ENCODE measurements at places on chromosomes 1 and 21. TPM values are rescaled to one million over a fixed set of nuclear protein-coding genes. Genes with fewer than 3 reads are reported as not detected.

DNA sequence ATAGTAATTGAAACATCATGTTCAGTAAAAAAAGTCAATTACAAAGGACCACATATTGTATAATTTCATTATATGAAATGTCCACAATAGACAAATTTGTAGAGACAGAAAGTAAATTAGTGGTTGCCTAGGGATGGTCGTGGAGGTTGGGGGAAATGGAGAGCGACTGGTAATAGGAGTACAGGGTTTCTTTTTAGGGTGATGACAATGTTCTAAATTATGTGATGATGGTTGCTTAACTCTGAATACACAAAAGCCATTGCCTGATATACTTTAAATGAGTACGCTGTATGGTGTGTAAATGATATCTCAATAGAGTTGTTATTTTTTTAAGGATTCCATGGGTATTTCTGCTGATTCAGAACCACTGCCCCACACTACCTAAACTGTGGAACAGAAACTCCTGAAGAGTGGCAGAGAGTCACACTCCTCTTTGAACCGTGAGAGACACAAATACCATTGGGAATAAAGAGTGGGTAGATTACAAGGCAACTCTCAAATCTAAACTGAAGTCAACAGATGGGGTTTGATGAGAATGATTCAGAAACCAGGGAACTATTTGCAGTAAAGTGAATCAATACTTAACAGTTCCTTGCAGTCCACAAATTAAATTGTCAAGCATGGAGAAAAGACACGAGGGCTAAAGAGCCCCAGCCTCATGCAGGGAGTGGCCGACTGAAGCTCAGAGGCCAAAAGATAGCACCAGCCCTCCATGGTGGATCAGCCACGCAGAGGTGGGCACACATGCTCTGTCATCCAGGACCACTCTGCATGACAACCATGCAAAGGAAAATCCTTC lies 118.0 kb downstream of the CAPN8 start:
- H3K4me3 ChIP-seq: no peak overlapping the region
- H3K4me1 ChIP-seq: peaks cover 14% of the 10 kb centered on the region
- peaks cover 7% of the 10 kb centered on the region for H3K27me3 ChIP-seq
- DNase-seq: no peak
- no peaks in the 10 kb centered on the region for H3K36me3 ChIP-seq
- H3K27ac ChIP-seq: no peak overlapping the region

DNA sequence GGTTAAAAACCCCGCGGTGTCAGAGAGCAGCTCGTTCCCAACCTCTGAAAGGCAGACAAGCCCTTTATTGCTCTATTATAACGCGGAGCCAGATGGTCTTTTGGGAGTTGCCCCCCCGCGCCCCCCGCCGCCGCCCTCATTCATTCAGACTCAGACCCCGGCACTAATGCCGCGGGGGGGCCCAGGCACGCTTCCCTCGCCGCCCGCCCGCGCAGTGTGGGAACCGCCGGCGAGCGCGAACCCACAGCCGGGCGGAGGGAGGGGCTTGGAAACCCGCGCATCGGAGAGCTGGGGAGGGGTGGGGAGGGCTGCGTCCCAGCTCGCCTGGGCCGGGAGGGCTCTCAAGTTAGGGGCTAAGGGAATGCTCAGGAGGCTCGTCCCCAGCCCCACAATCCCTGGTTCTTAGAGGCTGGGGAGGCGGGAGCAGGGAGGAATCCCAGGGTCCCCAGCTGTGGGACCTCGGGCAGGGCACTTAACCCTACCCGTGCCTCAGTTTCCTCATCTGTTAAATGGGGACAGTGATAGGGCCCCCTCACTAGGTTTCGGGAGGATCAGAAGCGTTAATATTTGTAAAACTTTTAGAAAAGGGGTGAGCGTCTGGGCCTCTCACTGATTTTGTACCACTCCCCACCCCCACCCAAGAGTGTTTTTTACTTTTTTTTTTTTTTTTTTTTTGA lies 10.9 kb upstream of the HES5 start:
- peaks cover 9% of the 10 kb centered on the region for H3K4me1 ChIP-seq
- H3K27ac ChIP-seq: no peak overlapping the region
- H3K27me3 ChIP-seq: peaks cover 14% of the 10 kb centered on the region
- H3K36me3 ChIP-seq: no peaks in the 10 kb centered on the region

DNA sequence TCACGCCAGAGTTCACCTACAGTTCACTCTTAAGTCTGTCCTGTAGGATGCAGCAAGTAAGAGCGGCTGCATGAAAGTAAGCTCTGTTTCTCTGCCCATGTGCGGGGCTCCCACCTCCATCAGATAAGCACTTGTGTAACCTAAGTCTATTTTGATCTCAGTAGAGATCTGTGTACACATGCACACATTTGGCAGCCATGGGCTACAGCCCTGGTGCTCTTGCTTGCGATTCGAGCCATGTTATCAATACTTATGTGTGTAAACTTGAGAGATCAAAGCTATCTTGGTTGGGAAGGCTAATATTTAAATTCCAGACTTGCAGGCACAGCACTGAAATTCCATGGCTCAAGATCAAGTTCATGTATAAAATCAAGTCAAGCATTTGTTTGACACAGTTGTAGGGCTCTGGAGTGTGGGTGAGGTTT lies 244.7 kb upstream of the FGGY start:
- H3K4me3 ChIP-seq: no peak overlapping the region
- H3K27ac ChIP-seq: no peak overlapping the region
- peaks cover 18% of the 10 kb centered on the region for H3K4me1 ChIP-seq
- DNase-seq: no peak
- peaks cover 43% of the 10 kb centered on the region for H3K27me3 ChIP-seq
- no peaks in the 10 kb centered on the region for H3K36me3 ChIP-seq

DNA sequence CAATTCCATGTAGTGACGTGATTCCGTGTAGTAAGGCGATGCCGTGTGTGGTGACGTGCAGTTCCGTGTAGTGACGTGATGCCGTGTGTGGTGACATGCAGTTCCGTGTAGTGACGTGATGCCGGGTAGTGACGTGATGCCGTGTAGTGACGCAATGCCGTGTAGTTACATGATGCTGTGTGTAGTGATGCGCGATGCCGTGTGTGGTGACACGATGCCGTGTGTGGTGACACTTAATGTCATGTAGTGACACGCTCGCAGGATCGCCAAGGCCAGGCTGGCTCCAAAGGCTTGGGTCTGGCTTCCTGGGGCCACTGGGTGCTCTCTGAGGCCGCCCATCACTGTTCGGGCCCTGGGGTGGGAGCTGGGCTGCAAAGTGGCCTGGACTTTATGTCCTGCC lies 14.2 kb downstream of the COL18A1 start:
- peak overlapping the region; percentile 60 for H3K27ac ChIP-seq
- peaks cover 39% of the 10 kb centered on the region for H3K4me1 ChIP-seq
- H3K27me3 ChIP-seq: no peaks in the 10 kb centered on the region
- no peaks in the 10 kb centered on the region for H3K36me3 ChIP-seq
- DNase-seq: no peak

DNA sequence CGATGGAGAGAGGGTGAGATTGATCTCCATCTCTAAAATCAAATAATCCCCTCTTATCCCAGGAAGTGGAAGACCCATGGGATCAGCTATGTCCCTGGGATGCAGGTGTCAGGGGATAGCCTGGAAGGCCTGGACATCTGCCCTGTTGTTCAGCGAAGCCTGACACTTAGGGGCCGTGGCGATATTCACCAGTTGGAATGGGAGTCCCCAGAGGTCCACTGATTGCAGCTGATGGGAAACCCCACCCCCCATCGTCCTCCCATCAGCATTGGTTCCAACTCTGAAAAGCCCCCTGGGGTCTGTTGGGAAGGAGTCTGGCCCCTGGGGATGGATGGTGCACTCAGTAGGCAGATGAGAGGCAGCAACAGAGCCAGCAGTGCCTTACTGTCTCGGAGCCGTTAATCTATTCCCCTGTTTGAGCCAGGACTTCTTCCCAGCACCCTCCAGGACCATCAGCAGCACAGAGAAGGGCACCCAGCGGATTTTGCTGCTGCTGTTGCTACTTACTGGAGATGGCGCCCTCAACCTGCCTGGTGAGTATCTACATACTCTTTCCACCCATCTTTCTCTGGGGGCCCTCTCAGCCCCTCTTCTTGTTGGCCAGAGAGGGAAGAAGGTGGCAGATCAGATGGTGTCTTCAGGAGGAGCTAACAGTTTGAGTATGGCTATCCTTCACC lies 13.4 kb downstream of the CATSPER4 start:
- no peak overlapping the region for H3K27ac ChIP-seq
- H3K27me3 ChIP-seq: peaks cover 45% of the 10 kb centered on the region
- H3K4me3 ChIP-seq: no peak overlapping the region

- no peak overlapping the region for H3K4me3 ChIP-seq
- H3K27ac ChIP-seq: no peak overlapping the region
- H3K36me3 ChIP-seq: no peaks in the 10 kb centered on the region
Measured at GRCh38 chr1:10724511-10724910, 71.9 kb downstream of the CASZ1 start.

GRCh38 chr1:45012639-45013278 lies 705 bp downstream of the UROD start:
- peaks cover 27% of the 10 kb centered on the region for H3K4me1 ChIP-seq
- DNase-seq: no peak
- peaks cover 4% of the 10 kb centered on the region for H3K36me3 ChIP-seq
- H3K27me3 ChIP-seq: no peaks in the 10 kb centered on the region

DNA sequence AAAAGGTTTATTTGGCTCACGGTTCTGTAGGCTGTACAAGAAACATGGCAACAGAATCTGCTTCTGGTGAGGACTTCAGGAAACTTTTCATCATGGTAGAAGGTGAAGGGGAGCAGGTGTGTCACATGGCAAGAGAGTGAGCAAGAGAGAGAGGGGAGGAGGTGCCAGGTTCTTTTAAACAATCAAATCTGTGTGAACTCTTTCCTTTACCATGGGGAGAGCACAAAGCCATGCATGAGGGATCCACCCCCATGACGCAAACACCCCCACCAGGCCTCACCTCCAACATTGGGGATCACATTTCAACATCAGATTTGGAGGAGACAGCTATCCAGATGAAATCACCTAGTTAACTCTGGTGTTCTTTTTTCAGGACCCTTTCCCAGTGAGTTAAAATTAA lies 103.6 kb downstream of the GALNT2 start:
- no peaks in the 10 kb centered on the region for H3K27me3 ChIP-seq
- peaks cover 5% of the 10 kb centered on the region for H3K36me3 ChIP-seq
- no peak for DNase-seq
- peaks cover 8% of the 10 kb centered on the region for H3K4me1 ChIP-seq

DNA sequence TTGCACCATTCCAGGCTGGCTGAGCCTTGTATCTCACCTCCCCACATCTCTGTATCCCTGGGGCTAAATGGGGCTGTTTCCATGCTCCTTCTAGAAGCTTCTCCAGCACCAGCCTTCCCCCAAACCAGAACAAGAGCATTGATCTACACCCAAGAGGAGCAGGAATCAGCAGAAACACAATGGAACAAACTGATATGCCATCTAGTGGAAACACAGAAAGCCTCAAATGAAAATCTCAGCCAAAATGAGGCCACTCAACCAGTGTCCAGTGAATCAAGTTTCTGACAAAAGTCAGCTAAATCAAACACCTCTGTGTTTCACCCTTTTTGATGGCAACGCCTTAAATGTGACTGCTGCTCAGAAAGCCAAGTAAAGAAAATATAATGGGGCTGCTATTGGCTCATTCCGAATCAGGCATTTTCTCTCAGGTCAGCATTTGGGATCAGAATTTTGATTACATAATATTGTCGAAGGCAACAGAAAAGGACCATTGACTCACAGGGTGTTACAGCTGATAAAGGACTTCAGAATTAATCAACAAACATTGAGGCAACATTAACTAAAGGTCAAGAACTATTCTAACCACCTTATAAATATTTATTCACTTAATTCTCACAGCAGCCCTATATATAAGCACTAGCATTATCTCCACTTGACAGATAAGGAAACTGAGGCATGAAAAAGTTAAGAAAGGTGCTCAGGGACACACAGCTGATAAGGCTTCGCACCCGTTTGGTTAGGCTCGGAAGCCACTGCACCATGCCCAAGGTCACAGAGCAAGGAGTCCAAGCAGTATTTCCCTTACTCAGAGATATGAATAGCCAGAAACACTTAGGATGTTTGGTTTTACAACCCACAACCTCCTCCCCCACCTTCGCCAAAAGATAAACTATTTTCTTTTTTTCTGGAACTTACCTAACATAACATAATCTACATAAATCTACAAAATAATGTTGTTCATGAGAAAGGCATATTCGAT lies 85.8 kb upstream of the KCNJ15 start:
- peaks cover 3% of the 10 kb centered on the region for H3K27me3 ChIP-seq
- peaks cover 28% of the 10 kb centered on the region for H3K4me1 ChIP-seq
- H3K36me3 ChIP-seq: peaks cover 3% of the 10 kb centered on the region
- H3K4me3 ChIP-seq: no peak overlapping the region
- no peak for DNase-seq

Gene SLC9C2
- total RNA-seq: not detected

DNA sequence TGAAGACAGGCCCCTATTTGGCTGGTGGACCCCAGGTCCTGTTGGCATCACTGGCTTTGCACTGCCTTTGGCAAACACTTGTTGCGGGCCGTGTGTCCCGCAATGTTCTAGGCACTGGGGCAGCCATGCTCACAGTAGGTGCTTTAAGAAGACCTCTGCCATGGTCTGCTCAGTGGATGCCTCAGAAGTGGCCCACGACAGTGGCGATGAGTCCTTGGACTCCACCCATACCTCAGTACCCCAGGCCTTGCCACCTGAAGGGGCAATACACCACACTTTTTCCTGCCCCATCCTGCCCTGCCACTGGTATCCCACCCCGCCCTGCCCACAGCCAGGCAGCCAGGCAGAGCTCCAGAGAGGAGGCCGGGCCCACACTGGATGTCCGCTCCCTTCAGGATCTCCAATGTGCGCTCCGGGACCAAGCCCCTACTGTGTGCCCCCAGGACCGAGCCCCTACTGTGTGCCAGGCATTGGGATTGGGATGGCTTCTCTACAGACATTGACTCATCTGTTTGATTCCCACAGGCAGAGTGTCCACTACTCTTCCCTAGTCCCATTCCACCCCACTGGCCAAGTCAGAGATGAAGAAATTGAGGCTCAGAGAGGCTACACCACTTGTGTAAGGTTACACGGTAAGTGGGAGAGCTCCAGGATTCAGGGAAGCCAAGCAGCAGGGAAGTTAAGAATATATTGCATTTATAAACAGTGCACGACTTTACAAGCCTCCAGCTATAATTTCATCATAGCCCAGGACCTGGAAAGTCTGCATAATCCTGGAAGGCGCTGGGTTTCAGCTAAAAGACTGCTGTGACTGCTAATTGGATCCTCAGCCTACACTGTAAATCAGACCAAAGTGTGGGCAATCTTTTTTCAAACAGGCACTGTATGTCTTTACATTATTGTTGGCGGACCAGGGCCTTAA lies 101.6 kb downstream of the DMRTB1 start:
- no peak for DNase-seq
- H3K27ac ChIP-seq: no peak overlapping the region
- H3K27me3 ChIP-seq: peaks cover 27% of the 10 kb centered on the region
- H3K4me1 ChIP-seq: no peaks in the 10 kb centered on the region
- H3K4me3 ChIP-seq: no peak overlapping the region
- H3K36me3 ChIP-seq: no peaks in the 10 kb centered on the region

GRCh38 chr1:216804111-216804510 lies 80.9 kb upstream of the ESRRG start:
- H3K27ac ChIP-seq: no peak overlapping the region
- peaks cover 1% of the 10 kb centered on the region for H3K4me1 ChIP-seq
- peaks cover 46% of the 10 kb centered on the region for H3K27me3 ChIP-seq
- DNase-seq: no peak
- no peak overlapping the region for H3K4me3 ChIP-seq

Data from progenitor cell of endocrine pancreas (in vitro differentiated cells).